ENCODE measurements at places on chromosomes 12 and 14.
A peak's percentile ranks its signal among the peaks of the same experiment; 100 is the strongest.

- no peak for DNase-seq
Observed at GRCh38 chr12:517538-517937, 57.8 kb downstream of the B4GALNT3 start.

GRCh38 chr14:30673071-30673470 lies 51.0 kb downstream of the SCFD1 start:
- DNase-seq = no peak

DNA sequence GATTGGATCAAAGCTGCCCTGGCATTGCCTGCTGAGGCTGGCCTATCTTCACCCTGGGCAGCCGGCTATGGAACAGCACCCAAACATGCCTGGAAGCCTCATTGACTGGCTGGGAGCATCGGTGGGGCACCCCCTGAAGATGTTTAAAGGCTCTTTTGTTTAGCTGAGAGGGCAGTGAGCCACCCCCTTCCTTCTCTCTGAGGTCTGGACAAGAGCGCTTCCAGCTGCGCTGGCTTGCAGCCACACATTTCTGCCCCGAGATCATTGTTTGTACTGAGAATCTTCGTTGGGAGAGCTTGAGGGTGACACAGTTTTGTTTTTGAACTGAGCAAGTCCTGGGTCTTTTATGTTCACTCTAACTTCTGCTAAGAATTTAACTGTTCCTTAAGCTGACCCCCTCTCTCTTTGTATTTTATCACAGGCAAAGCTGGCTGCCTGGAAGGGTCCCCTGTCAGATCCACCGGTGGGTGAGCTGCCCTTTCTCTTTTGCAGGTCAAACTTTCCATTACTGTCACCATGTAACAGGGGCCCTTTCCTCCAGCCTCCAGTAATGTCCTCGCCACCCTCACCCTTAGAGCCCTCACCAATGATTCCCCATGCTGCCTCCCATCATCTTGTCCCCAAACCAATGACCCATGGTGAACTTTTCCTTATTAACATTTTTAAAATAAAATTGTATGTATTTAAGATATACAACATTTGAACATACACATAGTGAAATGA lies 212.2 kb downstream of the KIF26A start:
- DNase-seq = no peak

DNA sequence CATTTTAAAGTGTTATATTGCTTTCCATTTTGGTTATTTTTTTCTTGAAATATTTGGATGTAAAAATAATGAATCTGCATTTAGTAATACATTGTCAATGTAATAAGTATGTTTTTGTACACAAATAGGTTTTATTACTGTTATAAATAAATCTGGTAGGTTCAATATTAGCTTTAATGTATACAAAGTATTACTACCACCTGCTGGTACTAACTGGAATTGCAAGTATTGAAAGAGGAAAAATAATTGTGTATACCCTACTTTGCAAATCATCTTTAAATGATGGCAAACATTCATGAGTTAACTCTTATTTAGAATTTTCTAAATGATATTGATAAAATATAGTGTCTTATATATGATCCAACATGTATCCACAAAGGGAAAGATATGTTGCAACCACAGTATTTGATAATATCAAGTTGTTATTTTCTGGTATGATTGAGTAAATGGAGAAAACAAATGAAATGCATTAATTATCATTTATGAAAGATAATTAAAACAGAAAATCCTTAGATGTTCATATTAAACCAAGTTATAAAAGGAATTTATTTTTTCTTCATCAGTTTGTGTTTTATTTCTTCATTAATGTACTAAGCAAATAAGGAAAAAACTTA lies 3.2 kb downstream of the OR4K2 start:
- no peak for DNase-seq

DNA sequence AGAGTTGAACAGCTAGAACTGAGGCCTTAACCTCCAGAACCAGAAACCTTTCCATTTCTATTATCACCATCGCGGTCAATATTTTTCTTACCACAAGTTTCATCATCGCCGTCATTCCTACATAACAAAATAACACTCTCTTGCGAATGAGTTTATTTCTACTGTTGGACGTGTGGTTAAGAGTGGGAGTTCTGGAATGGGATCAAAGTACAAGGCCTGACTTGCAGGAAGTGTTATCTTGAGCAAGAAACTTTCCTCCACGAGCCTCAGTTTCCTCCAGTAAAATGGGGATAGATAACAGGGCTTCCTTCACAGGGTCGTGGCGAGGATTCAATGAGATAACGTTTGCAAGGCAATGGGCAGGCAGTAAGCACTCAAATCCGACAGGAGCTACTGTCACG lies 652 bp downstream of the SART3 start:
- no peak for DNase-seq

DNA sequence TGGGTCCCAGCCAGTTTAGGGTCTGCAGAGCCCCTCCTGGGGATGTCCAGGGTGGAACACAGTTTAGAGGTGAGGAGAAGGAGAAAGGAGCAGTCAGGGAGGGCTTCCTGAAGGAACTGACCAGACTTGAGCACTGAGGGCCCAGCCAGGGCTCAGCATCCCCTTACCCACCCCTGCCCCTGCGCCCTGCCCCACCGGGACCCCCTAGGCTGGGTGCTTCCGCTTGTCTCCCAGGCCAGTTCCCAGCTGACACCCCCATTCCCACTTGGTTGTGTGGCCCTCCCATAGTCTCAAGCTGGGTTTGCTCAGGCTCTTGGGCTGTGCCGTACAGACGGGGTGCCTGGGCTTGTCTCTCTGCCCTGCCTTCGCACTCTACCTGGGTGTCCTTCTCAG lies 26.3 kb upstream of the KIF26A start:
- no peak for DNase-seq

GRCh38 chr12:98954506-98954905 lies 309.4 kb downstream of the APAF1 start:
- DNase-seq = no peak

DNA sequence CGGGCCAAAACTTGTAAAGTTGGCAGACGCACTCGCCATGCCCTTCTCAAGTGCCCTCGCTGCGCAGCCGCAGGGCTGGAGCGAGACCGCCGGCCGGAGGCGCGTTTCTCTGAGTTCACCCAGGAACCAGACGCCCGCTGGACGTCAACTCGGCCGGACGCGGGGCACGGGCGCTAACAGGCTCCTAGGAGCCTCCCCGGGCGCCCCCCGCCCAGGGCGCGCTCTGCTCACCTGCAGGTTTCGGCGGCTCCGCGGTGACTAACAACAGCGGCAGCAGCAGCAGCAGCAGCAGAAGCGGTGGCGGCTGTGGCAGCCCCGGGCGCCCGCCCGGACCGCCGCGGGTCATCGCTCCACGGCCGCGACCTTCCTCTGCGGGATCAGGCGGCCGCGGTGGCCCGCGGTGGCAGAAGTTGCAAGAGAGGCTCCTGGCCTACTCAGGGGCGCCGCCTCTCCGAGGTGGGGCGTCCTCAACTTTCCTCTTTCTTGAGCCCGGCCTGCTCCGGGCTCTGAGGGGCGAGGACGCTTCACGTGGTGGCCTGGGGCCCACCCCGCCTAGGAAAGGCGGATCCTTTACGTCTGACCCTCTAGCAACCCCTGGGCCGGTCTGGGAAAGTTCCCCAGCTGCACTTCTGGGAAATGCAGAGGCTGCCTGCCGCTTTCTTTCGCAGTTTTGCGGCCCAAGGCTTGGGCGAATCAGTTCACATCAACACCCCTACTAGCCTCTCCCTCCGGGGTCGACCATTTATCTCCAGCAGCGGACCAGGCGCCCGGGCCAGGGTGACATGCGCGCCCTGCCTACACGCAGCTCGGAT lies at the start of gene PLBD1:
Gene PLBD1 (minus strand): TSS at position 533 of the 812 bp plus-strand sequence. CDS start 187 bp downstream, at position 346.
- no peak for DNase-seq

- DNase-seq = no peak
Observed at GRCh38 chr12:118326991-118327390, 45.7 kb downstream of the TAOK3 start.

DNA sequence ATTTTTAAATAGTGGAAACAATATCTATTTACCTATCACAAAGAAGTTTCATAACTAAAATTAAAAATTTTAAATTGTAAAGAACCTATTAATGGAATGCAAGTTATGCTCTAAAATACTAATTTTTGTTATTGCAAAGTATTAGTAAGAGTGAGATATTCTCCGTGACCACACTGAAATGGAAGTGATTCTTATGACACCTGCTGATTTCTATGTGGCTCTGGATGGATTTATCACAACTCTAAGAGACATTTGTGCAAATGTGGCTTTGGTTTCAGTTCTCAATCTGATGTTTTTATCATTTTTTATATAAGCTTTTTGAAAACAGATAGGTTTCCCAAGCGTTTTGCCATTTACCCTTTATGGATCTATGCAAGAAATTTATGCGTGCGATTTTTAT lies 497.8 kb downstream of the NAV3 start:
- DNase-seq = no peak

DNA sequence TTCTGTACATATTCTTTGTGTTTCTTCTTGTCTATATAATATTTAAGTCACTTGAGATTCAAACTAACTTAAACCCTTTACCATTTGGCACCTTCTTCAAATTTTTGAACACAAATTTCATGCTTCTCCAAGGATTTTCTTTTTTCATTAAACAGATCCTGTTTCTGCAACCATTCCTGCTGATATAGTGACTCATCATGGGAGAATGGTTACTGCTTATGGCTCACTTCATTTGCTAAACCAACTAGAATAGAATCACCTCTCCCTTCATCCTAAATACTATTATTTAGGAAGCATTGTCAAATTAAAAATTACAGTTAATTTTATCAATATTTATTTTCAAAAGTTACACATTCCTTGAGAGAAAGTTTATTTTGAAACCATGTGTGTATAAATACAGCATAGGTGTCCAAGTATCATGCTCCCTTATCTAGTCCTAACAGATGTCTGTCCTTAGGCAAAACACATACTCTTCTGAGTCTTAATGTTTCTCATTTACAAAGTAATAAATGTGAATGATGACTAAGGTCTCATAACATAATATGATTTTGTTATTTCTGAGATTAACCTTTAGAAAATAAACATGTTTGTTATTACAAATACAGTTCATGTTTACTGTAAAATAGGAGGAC lies 40.7 kb downstream of the PLCZ1 start:
- no peak for DNase-seq

GRCh38 chr14:105859717-105860614 lies 333.6 kb downstream of the TMEM121 start:
- no peak for DNase-seq

GRCh38 chr14:104941508-104942365 lies 17.1 kb downstream of the PLD4 start:
- DNase-seq = no peak

- peak; percentile 97 for DNase-seq
Observed at GRCh38 chr14:24114532-24115421, at the start of the genes DCAF11 and NRL. Gene DCAF11, plus strand, starts transcription at chr14:24114777. Its CDS starts 818 bp downstream, at chr14:24115595. Gene NRL, minus strand, starts transcription at chr14:24114949. Its CDS starts 32,101 bp downstream, at chr14:24082848.

DNA sequence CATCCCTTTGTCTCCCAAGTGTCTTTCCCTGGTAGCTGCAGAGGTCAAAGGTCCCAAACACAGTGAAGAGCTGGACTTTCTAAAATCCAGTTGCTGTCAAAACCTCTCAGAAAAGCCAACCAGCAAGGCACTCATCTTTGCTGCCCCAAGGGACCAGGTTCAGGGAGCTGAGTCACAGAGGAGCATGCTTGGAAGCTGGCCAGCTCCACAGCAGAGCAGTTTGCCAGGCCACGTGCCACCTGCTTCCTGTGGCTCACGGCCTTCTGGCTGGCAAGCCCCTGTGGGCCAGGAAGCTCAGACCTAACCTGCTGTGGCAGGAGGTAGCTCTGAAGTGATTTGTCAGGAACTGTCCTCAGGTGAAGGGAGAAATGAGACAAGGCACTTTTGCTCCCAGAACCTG lies 3.6 kb downstream of the ISCU start:
- no peak for DNase-seq

DNA sequence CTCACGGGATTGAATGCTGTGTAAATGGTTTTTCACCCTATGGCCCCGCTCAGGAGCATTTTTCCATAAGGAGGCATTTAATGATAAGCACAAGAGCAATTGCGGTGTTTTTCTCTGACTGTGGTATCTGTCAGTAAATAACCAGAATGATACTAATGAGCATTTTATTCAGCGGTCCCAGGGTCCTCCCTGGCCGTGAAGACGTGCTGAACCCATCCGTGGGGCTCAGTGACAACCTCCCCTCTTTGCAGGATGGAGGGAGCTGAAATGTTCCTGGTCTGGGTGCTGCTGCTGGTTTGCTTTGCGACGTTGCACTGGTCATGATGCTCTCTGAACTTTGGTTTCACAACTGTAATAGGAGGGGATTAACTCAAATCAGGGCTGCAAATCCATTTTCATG lies 625.6 kb downstream of the AACS start:
- no peak for DNase-seq

DNA sequence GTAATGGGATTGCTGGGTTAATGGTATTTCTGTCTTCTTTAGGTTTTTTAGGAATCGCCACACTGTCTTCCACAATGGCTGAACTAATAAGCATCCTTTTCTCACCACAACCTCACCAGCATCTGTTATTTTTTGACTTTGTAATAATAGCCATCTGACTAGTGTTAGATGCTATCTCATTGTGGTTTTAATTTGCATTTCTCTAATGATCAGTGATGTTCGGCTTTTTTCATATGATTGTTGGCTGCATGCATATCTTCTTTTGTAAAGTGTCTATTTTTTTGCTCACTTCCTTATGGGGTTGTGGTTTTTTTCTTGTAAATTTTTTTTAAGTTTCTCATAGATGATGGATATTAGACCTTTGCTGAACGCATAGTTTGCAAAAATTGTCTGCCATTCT lies 377.9 kb downstream of the GALC start:
- no peak for DNase-seq

GRCh38 chr12:3293446-3294161 lies 197.4 kb upstream of the PRMT8 start:
- DNase-seq = no peak

GRCh38 chr12:48109424-48109823 lies 3.5 kb upstream of the SENP1 start:
- no peak for DNase-seq

GRCh38 chr12:19404242-19404880 lies 34.9 kb upstream of the AEBP2 start:
- no peak for DNase-seq

GRCh38 chr12:117590999-117591398 lies 229.6 kb upstream of the NOS1 start:
- no peak for DNase-seq

DNA sequence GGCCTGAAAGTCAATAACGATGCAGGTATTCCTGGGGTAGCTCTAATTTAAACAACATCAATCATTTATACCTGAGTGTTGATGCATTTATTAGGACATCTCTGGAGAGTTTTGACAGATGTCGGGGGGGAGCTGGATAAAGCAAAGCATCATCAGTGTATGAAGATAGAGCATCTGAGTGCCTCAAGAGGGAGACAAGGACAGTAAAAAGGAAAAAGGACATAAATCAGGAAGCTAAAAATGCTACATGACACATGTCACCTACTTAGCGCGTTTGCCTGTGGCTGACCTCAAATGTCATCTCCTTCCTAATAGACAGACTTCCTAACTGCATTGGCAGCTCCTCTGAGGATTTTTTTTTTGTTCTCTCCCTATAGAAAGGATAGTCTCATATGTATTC lies 259.5 kb upstream of the PKP2 start:
- DNase-seq = no peak

GRCh38 chr12:57552835-57553313 lies 3.0 kb downstream of the KIF5A start:
- no peak for DNase-seq
